ENCODE measurements at places on chromosomes 7 and 10.

- DNase-seq = no peak
Observed at GRCh38 chr7:134946260-134946659, 40.0 kb upstream of the AGBL3 start.

- no peak for DNase-seq
Observed at GRCh38 chr7:41931263-41931646, 228.4 kb upstream of the INHBA start.

GRCh38 chr10:106708506-106708905 is 456.0 kb downstream of the SORCS1 start:
- no peak for DNase-seq

DNA sequence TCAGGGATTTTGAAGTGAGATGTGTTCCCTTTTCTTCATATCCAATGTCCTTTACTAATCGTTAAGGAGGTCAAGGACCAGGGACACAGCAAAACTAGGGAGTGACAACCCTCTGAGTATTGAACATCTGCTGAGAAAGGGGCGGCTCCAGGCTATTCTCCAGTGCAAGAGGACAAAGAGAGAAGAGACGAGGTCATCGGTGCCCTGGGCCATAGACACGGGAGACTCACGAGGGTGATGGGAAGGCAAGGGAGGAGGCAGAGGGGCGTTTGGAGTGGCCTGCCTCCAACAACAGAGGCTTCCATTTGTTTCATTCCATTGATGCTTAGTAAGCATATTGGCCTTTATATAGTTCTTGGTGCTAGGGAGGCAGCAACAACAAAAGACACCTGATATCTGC is 268.4 kb downstream of the CXCL12 start:
- no peak for DNase-seq

DNA sequence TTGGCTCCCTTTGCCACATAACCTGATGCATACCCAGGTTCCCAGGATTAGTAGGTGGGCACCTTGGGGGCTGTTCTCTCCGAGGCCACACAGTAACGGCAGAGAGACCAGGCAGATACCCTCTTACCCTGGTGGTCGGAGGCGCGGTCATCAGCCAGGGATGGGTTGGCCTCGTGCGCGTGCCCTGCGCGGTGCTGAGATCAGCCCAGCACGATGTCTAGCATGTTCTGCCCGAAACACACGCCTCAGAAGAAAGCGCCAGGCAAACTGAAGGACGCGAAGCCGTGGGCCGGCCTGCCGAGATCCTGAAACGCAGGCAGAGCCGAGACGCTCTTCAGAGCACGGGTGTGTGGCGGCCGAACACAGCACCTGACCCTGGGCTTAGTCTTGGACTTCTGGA is 34.7 kb upstream of the CFAP46 start:
- no peak for DNase-seq

- no peak for DNase-seq
Observed at GRCh38 chr7:105304040-105304895, 84.5 kb downstream of the SRPK2 start.

Measured in stimulated activated CD4-positive, alpha-beta T cell treated with anti-CD3 and anti-CD28 coated beads, TNF-alpha, amount 100 ng/mL, for 1 hour (primary cell).